Activated CD4-positive, alpha-beta T cell treated with anti-CD3 and anti-CD28 coated beads for 36 hours (primary cell): ENCODE measurements at places on chromosomes 1 and 21. TPM values are rescaled to one million over a fixed set of nuclear protein-coding genes. Genes with fewer than 3 reads are reported as not detected.

- no peak for DNase-seq
These were observed 375.3 kb upstream of the C1orf87 start for GRCh38 chr1:60448850-60449249.

DNA sequence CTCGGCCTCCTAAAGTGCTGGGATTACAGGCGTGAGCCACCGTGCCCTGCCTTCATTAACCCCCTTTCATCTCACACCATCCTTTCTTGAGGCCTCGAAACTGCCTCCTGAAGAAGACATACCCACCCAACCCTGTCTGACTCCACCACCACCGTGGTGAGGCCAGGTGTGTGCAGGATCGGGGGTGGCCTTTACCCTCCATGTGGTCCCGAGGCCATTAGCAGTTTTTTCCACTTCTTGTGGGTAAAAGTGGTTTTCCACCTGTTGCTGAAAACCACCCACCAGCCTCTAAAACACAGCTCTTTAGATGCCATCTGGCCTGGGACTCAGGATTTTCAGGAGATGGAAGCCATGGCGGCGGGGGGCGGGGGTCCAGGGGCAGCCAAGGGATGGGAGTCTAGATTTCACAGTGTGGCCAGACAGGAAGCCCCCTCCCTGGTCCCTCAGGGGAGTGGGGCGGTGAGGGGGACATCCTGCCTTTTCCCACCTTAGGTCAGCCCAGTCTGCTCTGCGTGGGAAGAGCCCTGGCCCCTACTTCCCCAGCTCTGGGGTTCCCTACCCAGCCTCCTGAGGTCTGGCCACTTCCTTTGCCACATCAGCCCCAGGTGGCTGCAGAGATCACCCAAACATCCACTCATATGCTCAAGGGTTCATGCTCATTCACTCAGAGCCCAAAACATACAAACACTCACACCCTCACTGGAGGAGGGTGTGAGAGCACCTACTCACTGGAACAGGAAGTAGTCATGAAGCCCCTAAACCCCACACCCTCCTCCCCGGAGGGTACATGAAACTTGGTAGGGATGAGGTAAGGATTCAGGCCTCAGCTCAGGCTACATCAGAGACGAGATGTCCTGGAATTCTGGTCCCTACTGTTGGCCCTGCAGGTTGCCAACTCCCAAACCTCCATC lies 2.3 kb downstream of the FGR start:
- DNase-seq = peak; percentile 80

DNA sequence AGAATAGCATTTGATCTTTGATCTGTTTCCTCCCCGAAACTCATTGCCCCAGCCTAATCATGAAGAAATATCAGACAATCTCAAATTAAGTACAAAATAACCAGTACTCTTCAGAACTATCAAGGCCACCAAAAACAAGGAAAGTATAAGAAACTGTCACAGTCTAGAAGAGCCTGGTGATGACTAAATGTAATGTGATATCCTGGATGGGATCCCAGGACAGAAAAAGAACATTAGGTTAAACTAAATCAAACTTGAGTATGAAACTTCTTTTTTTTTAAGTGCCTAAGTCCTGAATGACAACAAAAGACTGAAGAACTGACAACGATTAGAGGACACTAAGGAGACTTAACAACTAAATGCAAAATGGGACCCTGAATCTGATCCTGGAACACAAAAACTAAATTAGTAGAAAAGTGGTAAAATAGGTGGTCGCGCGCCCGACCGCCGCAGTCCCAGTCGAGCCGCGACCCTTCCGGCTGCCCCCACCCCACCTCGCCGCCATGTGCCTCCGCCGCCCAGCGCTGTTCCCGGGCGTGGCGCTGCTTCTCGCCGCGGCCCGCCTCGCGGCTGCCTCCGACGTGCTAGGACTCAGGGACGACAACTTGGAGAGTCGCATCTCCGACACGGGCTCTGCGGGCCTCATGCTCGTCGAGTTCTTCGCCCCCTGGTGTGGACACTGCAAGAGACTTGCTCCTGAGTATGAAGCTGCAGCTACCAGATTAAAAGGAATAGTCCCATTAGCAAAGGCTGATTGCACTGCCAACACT lies 5.5 kb upstream of the PRKAB2 start:
- DNase-seq = peak; percentile 27

UQCRHL gene
- total RNA-seq = 1.9 TPM

DNASE2B gene
- not detected for total RNA-seq

COL24A1 gene
- not detected for total RNA-seq
